SJSA1 (cell line): ENCODE measurements at places on chromosomes 3 and 15. TPM values are rescaled to one million over a fixed set of nuclear protein-coding genes. Genes with fewer than 3 reads are reported as not detected.

- H3K36me3 ChIP-seq, result no peaks in the 10 kb centered on the region
- no peak overlapping the region for H3K27ac ChIP-seq
- no peak for DNase-seq
- H3K27me3 ChIP-seq, result no peaks in the 10 kb centered on the region
- no peak overlapping the region for H3K4me3 ChIP-seq
These were observed 63.9 kb downstream of the CGNL1 start for GRCh38 chr15:57440167-57440566.

- peaks cover 28% of the 10 kb centered on the region for H3K36me3 ChIP-seq
- H3K4me1 ChIP-seq, result peaks cover 13% of the 10 kb centered on the region
- H3K27ac ChIP-seq, result no peak overlapping the region
These were observed 548.2 kb downstream of the FOXP1 start for GRCh38 chr3:71035314-71035713.

GRCh38 chr3:141528800-141529199, 42.0 kb downstream of the RASA2 start:
- no peak overlapping the region for H3K27ac ChIP-seq
- DNase-seq, result no peak
- H3K36me3 ChIP-seq, result peaks cover 7% of the 10 kb centered on the region
- no peaks in the 10 kb centered on the region for H3K27me3 ChIP-seq

- H3K4me3 ChIP-seq, result no peak overlapping the region
- H3K4me1 ChIP-seq, result no peaks in the 10 kb centered on the region
- no peaks in the 10 kb centered on the region for H3K36me3 ChIP-seq
- DNase-seq, result no peak
- no peak overlapping the region for H3K27ac ChIP-seq
These were observed 13.1 kb downstream of the CHDH start for GRCh38 chr3:53833053-53833645.

Gene PARP15
- not detected in 2 replicates for total RNA-seq

Gene PDCD7
- 25.8 and 29.4 TPM in 2 replicates for total RNA-seq

Gene ADAMTSL3
- total RNA-seq, result 1.7 and 2.6 TPM in 2 replicates

Gene MASP1
- total RNA-seq, result 2.1 and 2.3 TPM in 2 replicates

Gene GOLGA8G
- 0.25 TPM in 1 of 2 replicates, not detected in the other for total RNA-seq
